ENCODE measurements at places on chromosomes 11 and 22.

DNA sequence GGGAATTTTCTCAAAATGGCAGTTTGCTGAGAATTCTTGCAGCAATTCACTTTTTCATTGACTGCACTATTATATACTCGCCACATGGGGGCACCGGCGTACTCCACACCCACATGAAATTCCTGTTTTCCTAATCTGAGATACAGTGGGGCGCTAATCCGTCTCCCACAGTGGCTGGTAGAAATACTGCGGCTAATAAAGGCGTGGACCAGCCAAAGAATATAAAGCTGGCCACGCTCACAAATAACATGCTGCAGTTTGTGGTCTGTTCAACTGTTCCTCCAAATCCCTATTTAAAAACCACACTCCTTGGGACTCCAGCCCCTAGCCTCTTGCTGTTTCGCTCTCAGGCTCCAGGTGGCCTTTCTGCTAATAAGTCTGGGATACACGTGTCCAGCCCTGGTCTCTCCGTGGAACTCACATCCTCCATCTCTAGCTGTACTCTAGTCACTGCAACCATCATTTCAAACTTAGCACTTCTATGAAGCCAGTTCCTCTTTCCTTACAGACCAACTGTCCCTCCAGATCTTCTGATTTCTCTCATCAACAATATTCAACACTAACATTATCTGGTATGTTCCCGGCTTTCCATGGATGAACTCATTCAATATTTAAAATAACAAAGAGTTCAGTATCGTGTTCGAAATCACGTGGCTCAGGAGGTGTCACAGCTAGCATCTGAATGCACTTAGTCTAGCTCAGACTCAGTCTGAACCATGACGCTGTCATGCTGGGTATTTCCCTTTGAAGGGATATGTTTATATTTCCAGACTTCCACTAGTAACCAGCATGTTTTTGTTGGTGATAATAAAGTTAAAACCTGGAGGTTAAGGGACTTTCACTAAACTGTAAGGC is 22.0 kb downstream of the TBRG1 start:
- DNase-seq: peak; percentile 49

DNA sequence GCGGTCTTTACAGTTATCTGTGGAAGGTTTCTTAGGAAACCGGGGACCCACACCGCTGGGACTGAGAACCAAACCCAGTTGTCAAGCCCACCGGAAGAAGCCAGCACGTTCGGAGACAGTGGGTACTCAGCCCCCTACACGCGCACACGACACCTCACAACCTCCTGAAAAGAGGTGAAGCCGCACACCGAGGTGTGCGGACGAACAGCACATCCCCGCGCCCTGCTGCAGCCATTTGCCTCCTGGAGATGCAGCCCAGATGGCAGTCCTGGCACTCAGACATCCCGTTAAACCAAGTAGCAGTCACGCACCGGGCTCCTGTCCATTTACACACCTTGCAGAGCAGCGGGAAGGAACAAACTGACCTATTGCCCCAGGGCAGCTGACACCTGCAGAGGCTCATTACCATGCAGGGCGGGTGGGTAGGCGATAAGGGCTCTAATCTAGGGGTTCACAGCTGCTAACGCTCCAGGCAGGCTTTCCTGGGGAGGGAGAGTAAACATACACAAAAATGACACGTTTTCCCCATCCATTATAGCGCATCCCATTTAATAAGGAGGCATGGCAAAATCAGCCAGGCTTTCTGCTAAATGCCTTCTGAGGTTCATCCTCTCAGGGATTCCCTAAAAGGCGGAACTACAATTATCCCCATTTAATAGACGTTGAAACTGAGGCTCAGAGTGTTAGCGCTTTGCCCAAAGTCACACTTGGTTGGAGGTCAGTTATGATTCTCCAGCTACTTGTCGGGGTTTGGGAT is 864 bp upstream of the EHBP1L1 start:
- DNase-seq: no peak

- no peak for DNase-seq
Measured at GRCh38 chr22:32130464-32130863, 28.6 kb downstream of the C22orf42 start.

GRCh38 chr11:17161515-17161914 is 46.3 kb downstream of the PIK3C2A start:
- DNase-seq: no peak

- no peak for DNase-seq
Measured at GRCh38 chr22:35910003-35910769, 118.4 kb downstream of the RBFOX2 start.

GRCh38 chr11:62615521-62615920 is 2.5 kb downstream of the ROM1 start:
- no peak for DNase-seq

DNA sequence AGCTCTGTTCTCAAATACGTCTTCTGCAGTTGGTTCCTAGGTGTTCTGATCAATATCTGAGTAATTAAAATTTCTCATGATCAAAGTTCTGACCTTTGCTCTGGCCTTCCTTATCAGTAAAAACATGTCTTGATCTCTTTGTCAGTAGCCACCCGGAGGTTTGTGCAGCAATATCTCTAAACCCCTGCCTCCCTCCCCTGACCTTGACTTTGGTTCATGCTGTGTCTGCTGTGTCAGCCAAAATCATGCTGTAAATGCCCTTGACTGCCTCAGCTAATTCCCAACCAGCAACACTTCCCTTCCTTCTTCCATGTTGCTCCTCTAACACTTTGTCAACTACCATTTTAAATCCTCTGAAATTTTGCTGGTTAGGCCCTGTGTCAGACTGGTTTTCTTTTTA is 424.7 kb downstream of the FAM181B start:
- DNase-seq: no peak

GRCh38 chr11:218815-219593 is 11.5 kb downstream of the RIC8A start:
- no peak for DNase-seq

Data from WTC11 (cell line).